ENCODE measurements at places on chromosomes 11 and 22.
A peak's percentile ranks its signal among the peaks of the same experiment; 100 is the strongest.

DNA sequence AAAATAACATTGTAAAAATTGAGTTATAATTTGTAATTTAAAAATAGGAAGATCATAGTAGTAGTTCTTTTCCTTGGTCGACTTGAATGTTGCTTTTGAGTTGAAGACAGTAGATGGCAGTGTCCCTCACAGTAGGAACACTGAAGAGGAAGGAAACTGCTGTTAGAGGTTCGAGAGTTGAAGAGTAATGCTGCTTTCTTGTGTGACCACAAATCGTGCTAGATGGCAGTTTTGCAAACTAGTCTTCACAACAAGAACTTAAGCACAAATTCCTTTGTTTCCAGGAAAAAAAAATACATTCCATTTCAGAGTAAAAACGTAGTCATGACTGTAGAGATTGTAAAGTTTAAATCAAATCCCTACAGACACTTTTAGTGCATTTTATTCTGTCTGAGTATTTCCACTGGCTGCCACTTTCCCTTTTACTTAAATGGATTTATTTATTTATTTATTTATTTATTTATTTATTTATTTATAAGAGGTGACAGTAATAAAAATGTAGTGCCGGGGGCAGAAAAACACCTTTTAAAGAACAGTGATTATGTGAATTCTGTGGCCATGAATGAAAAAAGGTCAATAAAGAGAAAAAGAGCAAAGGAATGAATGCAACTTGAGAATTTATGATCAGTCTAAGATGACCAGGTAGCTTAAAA lies 54.6 kb downstream of the SPECC1L start:
- peak; percentile 26 for DNase-seq

- DNase-seq, result no peak
These were observed 260.0 kb upstream of the CADM1 start for GRCh38 chr11:115764176-115764575.

DNA sequence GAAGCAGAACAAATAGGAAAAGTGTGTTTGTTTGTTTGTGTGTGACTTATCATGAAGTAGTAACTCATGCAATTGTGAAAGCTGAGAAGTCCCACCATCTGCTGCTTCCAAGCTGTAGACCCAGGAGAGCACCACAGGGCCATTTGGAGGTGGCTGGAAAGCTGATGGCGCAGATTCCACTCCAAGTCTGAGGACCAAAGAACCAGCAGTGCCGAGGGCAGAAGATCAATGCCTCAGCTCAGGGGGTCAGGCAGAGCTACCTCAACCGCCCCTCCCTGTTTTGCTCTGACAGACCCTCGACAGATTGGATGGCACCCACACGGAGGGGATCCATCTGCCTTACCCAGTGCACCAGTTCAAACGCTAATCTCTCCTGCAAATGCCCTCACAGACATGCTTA lies 896.2 kb downstream of the BRD1 start:
- peak; percentile 54 for DNase-seq

DNA sequence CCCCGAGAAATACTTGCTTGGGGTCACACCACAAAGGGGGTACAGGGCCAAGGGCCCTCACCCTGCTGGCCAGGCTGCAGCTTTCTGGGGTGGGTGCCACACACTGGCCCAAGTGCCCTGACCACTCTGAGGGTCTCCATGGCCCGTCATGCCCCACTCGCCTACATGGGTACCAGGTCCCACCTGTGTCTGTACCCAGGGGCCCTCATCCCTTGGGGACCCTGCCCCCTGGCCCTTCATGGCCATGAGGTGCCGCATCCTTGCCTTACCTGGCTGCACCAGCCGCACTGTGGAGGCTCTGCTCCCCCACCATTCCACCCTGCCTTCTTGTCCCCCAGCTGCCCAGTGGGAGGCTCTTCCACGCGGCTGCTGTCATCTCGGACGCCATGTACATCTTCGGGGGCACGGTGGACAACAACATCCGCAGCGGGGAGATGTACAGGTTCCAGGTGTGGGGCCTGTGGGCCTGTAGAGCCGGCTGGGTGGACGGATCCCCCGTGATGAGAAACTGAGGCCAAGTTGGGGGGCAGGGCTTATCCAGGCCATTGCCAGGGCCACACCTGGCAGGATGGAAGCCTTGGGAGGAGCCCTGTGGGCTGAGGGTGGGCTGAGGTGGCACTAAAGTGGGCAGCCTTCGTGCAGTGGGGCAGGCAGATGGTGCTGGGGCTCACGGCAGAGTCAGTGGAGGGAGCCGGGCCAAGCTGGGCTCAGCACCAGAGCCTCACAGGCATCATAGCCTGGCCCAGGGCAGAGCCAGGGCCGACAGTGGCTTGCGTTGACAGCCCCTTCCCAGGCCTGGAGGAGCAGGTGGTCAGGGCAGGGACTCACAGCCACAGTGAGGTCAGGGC lies 9.2 kb downstream of the THAP7 start:
- DNase-seq, result no peak

DNA sequence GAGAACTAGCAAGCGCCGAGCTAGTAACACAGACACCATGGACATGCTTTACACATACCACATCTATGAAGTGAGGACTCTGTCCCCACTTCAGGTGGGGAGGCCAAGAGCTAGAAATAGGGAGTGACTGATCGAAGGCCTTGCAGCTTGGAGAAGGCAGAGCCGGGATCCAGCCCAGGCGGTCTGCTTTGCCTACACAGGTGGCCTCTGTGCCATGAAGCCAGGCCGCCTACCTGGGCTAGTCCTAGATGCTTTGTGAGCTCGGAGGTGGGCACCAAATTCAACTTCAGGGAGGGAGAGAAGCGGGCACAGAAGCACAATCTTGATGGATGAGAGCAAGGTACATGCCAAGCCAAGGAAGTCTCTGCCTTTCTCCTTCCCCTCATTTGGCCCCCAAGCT lies 117.2 kb downstream of the TIMP3 start:
- DNase-seq, result no peak

DNA sequence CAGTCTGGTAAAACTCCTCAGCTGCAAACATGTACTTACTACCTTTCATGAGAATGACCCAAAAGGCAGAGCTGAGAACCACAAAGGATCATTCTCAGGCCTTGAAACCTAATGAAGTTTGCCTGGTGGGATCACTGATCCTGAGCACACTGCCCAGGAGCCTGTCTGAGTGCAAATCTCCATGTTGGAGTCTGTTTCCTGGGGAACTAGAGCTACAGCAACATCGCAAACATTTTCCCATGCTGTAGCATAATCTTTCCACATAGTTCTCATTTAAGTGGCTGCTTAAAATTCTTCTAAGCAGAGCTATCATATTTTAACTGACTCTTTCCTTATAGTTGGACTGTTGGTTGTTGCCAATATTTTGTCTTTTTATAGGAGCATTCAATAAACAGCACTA lies 58.5 kb downstream of the GUCY1A2 start:
- DNase-seq, result no peak

DNA sequence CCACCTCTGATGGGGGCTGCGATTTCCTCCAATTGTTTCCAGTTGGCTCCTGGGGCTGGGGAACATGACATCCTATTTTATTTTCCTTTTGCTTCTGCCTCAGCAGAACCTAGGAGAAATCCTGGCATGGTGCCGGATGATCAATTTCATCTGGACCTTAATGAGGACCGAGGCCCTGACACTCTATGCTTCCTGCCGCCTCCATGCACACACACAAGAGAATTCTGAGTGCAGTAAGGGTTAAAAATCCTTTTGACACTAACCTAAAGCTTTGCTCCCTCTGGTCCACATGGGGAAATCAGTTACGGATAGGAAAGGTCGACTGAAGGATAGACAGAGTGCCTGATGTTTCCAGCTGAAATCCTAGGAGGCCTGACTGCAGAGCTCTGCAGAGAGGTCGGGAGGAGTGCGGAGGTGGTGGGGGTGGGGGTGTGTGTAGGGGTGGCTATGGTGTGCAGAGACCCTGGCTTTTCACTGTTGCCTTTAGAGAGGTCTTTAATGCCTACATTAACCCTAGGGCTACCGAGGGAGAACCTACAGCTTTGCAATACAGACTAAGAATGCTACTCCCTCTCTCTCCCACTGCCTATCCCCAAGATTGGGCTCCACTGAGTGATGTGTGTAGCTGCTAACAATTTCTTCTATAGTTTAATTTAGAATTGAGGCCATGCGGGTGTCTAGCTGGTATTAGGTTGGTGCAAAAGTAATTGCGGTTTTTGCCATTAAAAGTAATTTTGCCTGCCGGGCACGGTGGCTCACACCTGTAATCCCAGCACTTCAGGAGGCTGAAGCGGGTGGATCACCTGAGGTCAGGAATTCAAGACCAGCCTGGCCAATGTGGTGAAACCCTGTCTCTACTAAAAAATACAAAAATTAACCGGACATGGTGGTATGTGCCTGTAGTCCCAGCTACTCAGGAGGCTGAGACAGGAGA lies 53.6 kb upstream of the INCENP start:
- DNase-seq, result no peak

DNA sequence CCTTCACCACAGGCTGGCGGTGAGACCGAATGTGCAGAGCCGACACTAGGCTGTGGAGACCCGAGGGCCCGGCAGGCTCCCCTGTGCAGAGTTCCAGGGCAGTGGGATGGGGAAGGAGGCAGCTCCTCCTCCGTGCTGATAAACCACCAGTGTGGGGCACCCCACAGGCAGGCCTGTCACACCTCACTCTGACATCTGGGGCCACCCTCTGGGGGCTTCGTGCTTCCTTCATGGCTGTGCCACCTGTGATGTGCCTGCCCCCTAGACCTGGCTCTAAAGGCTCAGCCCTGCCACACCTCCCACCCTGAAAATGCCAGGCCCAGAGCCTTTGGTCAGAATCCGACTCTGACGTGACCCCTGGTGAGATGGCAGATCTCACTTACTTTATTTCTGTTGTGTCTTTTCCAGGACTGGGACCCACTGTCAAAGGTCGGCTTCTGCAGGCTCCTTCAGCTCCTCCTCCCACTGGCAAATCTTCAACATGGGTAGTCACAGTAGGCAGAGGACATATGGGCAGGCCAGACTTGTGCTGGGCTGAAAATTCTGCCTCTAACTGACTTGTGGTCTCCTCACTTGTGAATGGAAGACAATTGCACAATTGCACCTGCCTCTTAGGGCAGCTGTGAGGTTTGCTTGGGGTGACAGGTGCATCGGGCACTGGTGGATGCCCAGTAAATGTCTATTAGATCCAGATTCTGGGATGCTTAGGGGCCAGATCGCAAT lies 46.2 kb upstream of the TSKU start:
- DNase-seq, result no peak

- no peak for DNase-seq
These were observed 12.4 kb downstream of the NF2 start for GRCh38 chr22:29615705-29616327.

- no peak for DNase-seq
These were observed 1.4 kb downstream of the TNNI2 start for GRCh38 chr11:1839924-1840779.

- no peak for DNase-seq
These were observed 952.7 kb downstream of the BRD1 start for GRCh38 chr22:48874956-48875355.

GRCh38 chr11:83612891-83613766 lies 327.0 kb upstream of the CCDC90B start:
- DNase-seq, result no peak

DNA sequence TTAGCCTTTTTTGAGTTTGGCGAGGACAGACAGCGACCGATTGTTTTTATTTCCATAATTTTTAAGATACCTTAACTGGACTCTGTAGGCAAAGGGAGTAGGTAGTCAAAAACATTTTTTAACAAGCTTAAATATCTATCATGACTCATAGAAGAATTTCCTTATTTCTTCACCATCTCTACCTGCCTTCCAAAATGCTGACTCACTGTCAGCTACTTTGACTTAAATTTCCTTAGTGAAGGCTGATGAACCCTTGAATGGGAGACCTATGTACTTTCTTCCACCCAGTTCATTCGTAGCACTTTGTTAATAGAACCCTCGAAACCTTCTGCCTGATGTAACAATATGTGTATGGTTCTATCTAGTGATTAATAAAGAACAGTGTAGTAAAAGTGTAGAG lies 1.1 kb upstream of the MTMR2 start:
- no peak for DNase-seq

GRCh38 chr11:117559698-117560097 lies 232.0 kb downstream of the CEP164 start:
- no peak for DNase-seq

GRCh38 chr22:35914665-35915476 lies 113.8 kb downstream of the RBFOX2 start:
- DNase-seq, result peak; percentile 86

- no peak for DNase-seq
These were observed 327.1 kb upstream of the MTNR1B start for GRCh38 chr11:92642177-92642931.

- DNase-seq, result peak; percentile 39
These were observed 1.3 kb upstream of the PATZ1 start for GRCh38 chr22:31347251-31348008.

- DNase-seq, result no peak
These were observed 27.8 kb upstream of the UBASH3B start for GRCh38 chr11:122627745-122628144.

DNA sequence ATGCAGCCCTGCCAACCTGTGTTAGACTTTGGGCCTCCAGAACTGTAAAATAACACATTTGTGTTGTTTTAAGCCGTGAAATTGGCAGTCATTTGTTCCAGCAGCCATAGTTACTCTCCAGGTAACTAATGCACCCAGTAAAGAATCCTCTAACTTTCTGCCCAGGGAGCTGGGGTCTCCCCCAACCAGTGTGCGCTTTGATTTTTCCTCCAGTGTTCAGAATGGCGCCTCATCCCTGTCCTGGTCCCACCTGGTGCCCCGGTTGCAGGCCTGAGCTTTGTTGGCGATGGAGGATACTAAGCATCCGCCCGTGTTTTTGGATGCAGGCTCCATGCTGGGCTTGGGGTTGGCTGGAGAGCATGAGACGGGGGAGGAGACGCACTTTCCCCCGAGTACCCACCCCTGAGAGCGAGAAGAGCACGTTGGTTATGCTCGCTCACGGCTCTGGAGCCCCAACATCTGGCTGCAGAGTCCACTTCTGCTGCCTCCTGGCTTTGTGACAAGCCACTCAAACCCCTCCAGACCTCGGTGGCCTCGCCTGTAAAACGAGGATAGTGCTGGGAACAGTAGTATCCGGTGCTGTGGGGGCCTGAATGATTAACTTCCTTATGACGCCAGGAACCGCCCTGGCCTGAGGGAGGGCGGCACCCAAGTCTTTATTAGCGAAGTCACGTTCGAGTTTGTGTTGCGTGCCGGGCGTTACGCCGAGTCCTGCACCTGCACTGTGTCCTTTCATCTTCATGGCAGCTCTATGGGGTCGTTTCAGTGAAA lies 25.8 kb downstream of the MRGPRD start:
- no peak for DNase-seq

- DNase-seq, result no peak
These were observed 595.3 kb upstream of the CCDC90B start for GRCh38 chr11:83881428-83881827.

DNA sequence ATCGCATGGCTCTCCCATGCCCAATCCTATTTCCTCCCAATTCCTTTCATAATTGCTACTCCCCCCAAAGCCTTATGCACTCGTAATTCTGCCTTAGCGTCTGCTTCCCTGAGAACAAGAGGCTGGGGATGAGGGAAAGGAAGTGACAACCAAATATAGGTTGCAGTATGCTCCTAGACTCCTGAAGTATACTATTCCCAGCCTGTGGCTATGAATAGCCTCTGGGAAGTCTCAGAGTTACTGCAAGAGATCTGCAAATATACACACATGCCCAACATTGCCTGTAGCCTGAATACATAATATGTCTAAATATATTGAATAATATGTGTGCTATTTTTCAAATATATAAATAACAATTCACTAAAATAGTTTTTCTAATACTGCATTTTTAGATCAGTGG lies 96.1 kb upstream of the CD44 start:
- no peak for DNase-seq
